ENCODE measurements at places on chromosomes 5 and 9.

DNA sequence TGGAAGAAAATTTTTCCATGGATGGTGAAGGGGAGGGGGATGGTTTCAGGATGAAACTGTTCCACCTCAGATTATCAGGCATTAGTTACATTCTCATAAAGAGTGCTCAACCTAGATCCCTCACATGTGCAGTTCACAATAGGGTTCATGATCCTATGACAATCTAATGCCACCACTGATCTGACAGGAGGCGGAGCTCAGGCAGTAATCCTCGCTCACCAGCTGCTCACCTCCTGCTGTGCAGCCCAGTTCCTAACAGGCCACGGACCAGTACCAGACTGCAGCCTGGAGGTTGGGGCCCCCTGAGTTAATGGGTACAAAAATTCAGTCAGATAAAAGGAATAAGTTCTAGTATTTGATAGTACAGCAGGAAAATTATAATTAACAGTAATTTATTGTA is 337.2 kb downstream of the NPR3 start:
- DNase-seq, result no peak

DNA sequence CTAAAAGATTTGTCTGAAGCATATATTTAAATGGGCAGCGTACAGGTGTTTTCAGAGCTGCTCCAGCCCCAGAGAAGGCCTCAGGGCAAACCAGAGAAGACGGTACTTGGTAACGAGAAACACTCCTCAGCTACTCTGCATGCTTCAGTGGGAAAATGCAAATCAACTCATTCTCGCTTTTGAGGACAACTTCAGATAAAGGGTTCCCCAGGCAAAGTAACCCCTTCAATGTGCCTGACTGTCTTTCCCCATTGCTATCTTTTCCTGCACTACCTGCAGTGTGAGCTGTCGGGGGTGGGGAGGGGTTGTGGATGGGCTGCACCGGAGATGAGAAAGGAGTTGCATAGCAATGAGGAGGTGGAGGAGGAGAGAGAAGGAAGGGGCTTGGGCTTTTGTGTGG is 339.7 kb upstream of the CLINT1 start:
- peak; percentile 81 for DNase-seq

DNA sequence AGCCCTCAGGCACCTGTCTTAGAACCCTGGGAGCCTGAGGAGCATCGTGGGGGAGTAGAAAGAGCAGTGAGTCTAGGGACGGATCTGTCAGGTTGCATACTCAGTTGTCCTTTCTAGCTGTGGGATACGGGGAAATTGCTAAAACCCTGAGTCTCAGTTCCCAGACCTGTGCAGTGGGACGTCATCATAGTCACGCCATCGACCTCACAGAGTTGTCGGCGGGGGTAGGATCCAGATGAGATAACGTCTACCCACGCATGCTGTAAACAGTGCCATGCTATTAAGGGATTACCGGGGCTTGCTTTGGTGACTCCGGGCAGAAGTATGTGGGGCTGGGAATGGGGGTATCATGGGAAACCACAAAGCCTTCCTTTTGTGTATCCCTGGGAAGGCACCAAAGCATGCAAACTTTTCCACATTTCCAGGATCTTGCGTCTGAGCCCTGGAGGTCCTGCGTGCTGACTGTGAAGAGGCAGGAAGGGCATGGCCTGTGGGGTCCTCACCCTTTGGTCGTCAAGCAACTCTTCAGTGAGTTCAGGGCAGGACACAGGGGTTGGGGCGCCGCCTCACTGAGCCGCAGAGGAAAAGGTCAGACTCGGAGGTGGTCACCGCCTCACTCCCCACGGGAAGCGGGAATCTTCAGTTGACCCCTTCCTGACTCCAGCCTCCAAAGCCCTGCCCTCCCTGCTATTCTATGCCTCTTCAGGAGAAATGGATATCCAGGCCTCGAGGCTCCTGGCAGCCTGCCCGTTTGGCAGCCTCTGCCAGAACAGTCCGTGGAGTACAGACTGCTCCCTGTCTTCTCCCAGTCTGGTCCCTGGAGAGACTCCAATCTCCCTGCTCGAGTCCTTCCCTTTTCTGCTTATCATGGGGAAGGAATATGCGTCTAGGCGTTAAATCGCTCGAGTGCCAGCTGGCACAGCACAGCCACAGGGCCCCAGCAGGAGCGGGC is 186.8 kb upstream of the KLF9 start:
- no peak for DNase-seq

GRCh38 chr9:136831002-136831719 is 11.1 kb upstream of the AJM1 start:
- DNase-seq, result no peak

- no peak for DNase-seq
Observed at GRCh38 chr5:65833780-65834179, 92.6 kb upstream of the ERBIN start.

GRCh38 chr5:78841767-78842166 is 143.3 kb downstream of the ARSB start:
- no peak for DNase-seq

GRCh38 chr5:176687881-176688280 is 40.6 kb downstream of the TSPAN17 start:
- peak; percentile 68 for DNase-seq

DNA sequence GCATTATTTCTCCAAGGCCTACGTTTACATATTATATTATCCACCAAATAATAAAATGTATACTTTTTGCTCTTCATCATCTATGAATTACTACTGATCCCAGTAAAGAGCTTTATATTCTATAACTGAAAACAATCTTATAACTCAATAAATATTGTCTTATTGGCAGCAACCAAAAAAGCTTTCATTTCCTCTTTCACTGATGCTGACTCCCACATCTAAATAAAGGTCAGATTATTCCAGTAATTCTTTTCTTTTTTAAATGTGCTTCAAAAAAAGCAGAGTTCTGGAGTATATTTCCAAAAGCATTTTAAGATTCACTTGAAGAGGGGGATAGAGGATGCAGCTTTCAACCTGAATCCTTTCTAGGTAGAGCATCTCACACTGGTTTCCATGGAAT is 75.3 kb upstream of the NR4A3 start:
- DNase-seq, result no peak

GRCh38 chr5:87944553-87945285 is 323.9 kb downstream of the TMEM161B start:
- peak; percentile 88 for DNase-seq

DNA sequence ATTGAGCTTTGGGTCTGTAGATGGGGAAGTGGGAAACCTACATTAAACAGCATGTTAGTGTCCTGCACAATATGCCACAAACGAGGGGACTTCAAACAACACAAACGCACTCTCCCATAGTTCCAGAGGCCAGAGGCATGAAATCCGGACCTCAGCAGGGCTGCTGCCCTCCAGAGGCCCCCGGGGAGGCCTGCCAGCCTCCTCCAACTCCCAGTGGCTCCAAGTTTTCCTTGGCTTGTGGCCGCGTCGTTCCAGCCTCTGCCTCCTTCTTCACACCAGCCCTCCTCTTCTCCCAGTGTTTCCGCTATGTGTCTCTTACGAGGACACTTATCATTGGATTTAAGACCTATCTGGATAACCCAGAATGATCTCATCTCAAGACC is 13.3 kb upstream of the COL5A1 start:
- DNase-seq, result no peak

DNA sequence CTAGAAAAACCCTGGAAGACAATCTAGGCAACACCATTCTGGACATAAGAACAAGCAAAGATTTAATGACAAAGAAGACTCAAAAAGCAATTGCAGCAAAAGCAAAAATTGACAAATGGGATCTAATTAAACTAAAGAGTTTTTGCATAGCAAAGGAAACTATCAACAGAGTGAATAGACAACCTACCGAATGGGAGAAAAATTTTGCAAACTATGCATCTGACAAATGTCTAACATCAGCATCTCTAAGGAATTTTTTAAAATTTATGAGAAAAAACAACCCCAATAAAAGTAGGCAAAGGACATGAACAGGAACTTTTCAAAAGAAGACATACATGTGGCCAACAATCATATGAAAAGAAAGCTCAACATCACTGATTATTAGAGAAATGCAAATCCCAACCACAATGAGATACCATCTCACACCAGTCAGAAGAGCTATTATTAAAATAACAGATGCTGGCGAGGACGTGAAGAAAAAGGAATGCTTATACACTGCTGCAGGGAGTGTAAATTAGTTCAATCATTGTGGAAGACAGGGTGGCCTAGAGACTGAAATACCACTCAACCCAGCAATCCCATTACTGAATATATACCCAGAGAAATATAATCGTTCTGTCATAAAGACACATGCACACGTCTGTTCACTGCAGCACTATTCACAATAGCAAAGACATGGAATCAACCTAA is 3.8 kb downstream of the MOCS2 start:
- no peak for DNase-seq

- DNase-seq, result peak; percentile 23
Observed at GRCh38 chr5:125044491-125045282, 298.2 kb upstream of the ZNF608 start.

DNA sequence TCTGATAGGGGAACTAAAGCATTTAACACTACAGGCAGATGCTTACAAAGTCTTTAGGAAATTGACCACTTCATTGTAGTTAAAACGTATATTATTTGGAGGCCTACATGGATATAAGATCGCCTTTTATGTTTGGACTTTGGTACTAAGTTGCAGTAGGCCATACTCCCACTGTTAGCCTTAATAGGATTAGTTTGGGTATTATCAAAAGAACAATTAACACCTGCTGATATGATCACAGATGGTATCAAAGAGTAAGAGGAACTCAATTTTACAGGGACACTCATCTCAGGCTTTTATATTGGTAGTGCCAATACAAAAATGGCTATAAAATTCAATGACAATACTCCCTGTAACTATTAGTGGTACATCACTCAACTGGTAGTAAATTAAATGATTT is 1183.0 kb downstream of the MAT2B start:
- peak; percentile 73 for DNase-seq

- DNase-seq, result peak; percentile 64
Observed at GRCh38 chr5:64811050-64811640, 42.4 kb downstream of the CWC27 start.

DNA sequence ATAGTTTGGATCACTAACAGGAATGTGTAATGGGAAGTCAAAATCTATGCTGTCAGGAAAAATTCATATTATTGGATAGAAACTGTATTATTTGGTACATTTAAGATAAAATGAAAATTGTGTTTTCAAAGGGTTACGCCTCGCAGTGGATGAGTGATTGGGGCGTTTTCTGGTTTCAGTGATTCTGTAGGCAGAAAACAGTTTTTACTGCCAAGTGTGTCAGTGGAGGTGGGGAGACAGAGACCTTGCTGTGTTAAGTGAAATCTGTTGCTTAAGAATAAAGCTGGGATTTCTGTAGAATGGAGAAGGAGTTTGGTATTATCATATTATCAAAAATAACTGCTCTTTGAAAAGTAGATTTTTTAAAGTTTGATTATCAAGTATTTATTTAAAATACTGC is 69.7 kb downstream of the GHR start:
- DNase-seq, result no peak

- DNase-seq, result no peak
Observed at GRCh38 chr5:107500840-107501239, 169.9 kb downstream of the EFNA5 start.

GRCh38 chr5:175306381-175306780 is 137.6 kb downstream of the DRD1 start:
- no peak for DNase-seq

- DNase-seq, result no peak
Observed at GRCh38 chr9:2261421-2262103, 246.4 kb downstream of the SMARCA2 start.

DNA sequence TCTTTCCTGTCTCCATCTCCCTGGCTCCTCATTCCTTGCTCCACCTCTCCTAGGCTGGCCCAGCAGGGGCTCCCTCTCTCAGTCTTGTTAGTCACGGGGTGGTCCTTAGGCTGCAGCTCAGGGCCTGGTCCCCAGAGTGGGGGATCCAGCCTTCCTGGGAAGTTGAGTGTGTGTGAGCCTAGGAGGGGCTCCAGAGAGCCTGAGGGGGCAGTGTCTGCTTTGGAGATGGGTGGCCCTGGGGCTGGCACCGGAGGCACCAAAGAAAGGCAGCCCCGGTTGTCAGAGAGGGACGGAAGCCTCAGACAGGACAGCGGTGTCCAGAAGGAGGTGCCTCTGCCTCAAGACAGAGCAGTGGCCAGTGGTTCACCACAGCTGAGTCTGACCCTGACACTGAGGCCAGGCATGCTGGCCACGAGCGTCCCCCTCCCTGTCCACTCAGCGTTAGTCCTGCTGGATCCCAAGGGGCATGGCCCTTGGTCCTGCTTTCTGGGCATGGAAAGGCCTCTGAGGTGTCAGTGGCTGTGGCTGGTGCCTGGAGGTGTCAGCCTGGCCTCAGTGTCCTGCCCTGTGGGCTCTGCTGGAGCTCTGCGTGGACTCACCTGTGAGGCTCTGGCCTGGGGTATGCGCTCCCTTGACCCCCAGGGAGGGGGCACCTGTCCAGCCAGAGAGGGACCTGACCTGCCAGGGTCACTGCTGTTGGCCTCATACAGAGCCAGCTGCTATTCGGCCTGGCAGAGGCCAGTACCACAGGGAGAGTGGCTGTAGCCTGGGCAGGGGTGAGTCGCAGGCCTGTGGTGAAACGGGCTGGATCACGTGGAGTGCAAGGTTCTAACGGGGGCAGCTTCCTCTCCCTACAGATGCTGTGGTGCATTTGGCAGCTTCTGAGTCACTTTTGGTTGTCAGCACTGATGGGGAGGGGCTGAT is 130.6 kb downstream of the CACNA1B start:
- no peak for DNase-seq

DNA sequence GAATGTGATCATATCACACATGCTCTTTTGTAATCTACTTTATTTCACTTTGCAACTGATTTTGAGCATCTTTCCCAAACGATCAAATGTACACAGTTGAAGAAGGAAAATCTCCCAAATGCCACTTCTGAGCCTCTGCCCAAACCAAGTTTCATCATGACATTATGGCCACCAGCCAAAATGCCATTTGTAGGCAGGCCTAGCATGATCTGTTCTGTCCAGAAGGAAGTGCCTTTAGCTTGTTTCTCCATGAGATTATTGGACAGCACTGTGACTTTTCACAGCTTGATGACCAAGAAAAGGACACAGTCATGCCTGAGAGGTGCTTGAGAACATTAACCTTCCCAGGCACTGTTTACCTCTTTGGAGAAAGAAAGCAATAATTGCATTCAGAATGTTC is 73.2 kb upstream of the PIP5K1B start:
- DNase-seq, result no peak

GRCh38 chr5:8176101-8176693 is 307.2 kb downstream of the MTRR start:
- no peak for DNase-seq

DNA sequence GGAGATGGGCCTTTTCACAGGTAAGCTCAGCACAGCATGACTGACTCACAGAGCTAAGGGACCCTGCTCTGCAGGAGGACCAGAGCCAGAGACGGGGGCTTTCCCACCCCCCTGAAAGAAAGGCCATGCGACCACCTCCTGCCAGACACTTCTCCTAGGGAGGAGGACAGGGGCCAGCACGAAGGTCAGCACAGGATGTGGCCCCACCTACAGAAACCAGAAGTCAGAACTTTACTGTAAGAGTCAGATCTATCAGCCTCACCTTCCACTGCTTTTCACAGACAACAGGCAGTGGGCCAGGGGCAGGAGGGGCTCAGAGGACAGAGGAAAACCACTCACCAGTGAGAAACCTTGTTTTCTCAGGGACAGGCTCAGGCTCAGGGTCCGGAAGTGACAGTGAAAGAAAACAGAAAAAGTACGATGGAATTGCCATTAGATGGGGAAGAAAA is 37.9 kb downstream of the CCNJL start:
- DNase-seq, result no peak

- DNase-seq, result peak; percentile 78
Observed at GRCh38 chr5:3600106-3601060, 4.8 kb downstream of the IRX1 start.

GRCh38 chr5:176818391-176819098 is 8.2 kb downstream of the UNC5A start:
- no peak for DNase-seq
